ENCODE measurements at places on chromosomes 7 and 10.
A peak's percentile ranks its signal among the peaks of the same experiment; 100 is the strongest.

- no peak for DNase-seq
Observed at GRCh38 chr10:43250615-43251418, 16.0 kb downstream of the RASGEF1A start.

GRCh38 chr7:148609045-148609725 is 18.6 kb downstream of the C7orf33 start:
- no peak for DNase-seq

GRCh38 chr7:130529417-130529816 is 37.5 kb downstream of the MEST start:
- DNase-seq, result no peak

GRCh38 chr7:106047184-106047583 is 64.9 kb downstream of the SYPL1 start:
- DNase-seq, result no peak

- no peak for DNase-seq
Observed at GRCh38 chr7:50791363-50791937, 8.8 kb upstream of the GRB10 start.

- DNase-seq, result no peak
Observed at GRCh38 chr10:49526619-49527018, 12.3 kb downstream of the ERCC6 start.

DNA sequence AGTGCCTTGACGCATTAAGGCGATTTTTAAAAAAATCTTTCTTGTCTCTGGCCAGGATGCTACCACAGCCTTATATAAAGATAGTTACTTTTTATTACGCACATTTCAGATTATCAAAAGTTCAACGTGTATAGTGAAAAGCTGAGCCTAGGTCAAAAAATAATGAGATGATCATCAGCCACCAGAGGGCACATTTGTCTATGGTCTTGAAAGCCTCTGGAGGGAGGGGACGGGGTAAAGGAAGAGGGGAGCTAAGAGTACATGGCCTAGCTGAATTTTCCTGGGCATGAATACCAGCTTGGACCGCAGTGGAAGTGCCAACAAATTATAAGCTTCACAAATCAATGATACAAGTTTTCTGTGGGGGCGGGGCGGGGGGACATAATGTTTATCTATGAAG is 285.9 kb upstream of the SMIM30 start:
- DNase-seq, result no peak

GRCh38 chr7:39621261-39621660 is 2.1 kb upstream of the RALA start:
- DNase-seq, result no peak

- no peak for DNase-seq
Observed at GRCh38 chr7:117269417-117269816, 53.4 kb downstream of the WNT2 start.

- DNase-seq, result no peak
Observed at GRCh38 chr10:99304862-99305229, 24.3 kb upstream of the CNNM1 start.

GRCh38 chr10:11775412-11775811 is 33.2 kb downstream of the ECHDC3 start:
- DNase-seq, result no peak

DNA sequence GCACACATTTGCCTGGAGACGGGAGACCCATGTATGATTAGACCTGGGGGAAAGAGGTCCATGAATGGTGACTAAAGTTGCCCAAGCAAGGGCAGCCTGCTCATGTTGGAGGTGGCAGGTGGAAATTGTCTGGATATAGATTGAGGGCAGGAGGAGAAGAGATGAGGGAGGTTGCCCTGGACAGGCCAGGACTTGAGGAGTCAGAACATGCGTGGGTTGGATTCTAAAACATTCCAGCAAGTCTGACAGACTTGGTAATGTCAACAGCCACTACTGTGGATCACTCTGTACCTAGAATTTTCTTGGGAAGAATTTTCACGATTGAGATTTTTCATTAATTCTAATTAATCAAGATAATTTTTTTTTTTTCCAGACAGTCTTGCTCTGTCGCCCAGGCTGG is 19.1 kb upstream of the SVOPL start:
- DNase-seq, result no peak

GRCh38 chr10:84212014-84212413 is 13.3 kb downstream of the LRIT2 start:
- DNase-seq, result no peak

GRCh38 chr7:129385116-129385515 is 49.1 kb upstream of the STRIP2 start:
- DNase-seq, result no peak

DNA sequence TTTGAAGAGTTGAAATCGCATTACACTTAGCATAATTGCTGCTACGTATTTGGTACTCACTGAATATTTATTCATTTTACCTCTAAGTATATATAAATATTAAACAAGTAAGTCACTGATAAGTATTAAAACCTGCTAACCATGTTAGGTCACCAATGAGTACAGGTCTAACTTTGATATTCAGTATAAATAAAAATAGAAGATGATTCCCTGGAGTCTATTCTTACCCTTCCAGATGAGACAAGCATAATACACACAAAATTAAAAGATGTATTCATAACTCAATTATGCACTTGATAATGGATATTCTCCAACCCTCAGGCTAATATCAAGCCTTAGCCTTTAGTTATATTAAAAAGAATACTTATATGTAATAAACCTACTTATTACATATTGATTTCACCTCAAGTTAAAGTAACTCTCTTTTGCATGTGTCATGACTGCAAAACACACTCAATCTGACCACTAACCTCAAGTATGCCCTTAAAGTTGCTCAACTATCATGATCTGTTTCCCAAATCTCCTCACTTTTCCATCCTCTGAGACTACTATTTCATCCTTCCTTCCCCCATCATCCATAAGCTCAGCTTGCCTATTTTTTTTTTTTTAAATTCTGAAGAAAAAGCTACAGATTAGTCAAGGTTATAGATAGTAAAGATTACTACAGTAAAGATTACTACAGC is 46.8 kb downstream of the IPMK start:
- no peak for DNase-seq

DNA sequence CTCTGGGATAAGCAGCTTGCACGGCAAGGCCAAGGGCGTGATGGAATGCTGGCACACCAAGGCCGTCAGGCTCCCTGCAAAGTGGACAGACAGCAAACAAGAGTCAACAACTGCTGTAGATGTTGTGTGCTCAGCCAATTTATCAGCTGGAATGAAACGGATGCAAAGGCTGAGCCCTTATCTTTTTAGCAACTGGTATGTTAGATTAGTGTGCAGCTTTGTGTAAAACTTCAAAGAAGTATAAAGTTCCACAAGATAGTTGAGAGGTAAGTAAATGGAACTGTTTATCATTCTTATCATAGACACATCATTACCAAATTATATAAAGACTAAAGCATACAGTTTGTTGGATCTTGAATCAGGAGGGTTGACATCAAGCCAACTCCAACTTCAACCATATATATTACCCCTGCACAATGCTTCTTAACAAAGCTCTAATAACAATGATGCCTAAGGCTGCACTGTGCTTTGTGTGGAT is 289.0 kb downstream of the TNS3 start:
- no peak for DNase-seq

DNA sequence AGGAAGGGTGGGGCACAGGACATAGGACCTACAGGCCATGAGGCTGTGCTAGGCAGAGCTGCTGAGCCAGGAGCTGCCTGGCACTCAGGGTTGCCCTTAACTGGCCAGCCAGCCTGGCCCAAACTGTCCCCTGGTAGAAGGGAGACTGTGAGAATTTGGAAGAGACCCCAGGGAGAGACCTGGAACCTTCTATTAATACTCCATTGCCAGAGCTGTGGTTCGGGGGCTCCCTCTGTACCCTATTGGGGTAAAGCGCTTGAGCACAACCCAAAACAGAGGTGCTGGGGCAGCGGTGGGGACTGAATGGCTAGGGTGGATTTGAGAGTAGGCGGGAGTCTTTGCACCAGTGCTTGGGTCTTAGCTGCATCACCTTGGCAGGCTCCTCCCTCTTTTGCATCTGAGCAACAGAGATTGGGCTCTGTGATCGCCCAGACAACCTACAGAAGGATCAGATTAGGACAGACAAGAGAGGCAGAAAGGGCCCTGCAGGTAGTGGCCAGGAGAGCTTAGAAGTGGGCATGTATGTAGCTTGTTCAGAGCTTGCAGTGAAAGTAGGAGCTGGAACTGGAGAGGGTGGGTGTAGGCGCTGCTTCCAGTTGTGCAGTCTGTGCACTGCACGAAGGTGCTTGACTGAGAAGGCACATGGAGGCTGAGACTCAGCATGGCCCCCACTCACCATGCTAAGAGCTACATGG is 53.3 kb downstream of the ADCYAP1R1 start:
- DNase-seq, result no peak

DNA sequence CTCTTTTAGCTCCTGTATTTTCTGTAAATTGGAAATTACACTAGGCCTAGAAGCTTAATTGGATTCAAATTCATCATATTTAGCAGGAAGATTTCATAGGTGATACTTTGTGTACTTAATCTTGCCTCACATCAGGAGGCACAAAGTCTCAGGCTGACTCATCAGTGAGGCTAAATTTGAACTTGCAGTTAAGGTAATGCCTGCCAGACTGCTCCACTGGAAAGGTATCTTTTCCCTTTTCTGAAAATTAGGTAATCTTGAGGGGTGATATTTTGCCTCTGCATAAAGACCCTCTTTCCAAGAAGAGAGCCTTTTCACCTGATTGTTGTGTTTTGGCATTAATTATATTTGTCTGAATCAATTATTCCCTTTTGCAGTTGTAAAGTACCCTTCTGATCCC is 14.6 kb downstream of the PPIA start:
- DNase-seq, result no peak

- no peak for DNase-seq
Observed at GRCh38 chr10:107480781-107481180, 316.3 kb upstream of the SORCS1 start.

- no peak for DNase-seq
Observed at GRCh38 chr10:21364196-21365114, 161.0 kb downstream of the SKIDA1 start.

GRCh38 chr7:90931986-90932916 is 332.0 kb upstream of the FZD1 start:
- no peak for DNase-seq

- no peak for DNase-seq
Observed at GRCh38 chr7:47795631-47796030, 152.6 kb downstream of the PKD1L1 start.

- DNase-seq, result no peak
Observed at GRCh38 chr10:98582363-98582762, 135.6 kb upstream of the HPS1 start.

DNA sequence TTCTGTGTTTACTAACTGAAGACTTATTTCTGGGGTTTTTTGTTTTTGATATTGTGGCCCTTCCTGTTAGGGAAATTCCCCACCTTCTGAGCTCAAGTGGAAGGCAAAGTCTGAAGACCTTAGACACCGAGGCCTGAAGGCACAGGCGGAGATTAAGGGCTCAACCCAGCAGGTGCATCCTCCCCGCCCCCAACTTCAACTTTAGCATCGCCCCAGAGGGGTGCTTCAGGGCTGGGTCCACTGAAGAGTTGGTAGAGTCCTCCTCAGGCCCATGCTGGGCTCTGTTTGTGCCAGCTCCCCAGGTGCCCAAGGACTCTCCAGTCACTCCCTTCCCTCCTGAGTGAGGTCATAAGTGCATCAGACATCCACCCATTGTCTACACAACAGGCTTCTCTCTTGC is 9.4 kb upstream of the PPIA start:
- peak; percentile 50 for DNase-seq

- DNase-seq, result no peak
Observed at GRCh38 chr10:4691301-4691700, 134.7 kb upstream of the AKR1E2 start.

DNA sequence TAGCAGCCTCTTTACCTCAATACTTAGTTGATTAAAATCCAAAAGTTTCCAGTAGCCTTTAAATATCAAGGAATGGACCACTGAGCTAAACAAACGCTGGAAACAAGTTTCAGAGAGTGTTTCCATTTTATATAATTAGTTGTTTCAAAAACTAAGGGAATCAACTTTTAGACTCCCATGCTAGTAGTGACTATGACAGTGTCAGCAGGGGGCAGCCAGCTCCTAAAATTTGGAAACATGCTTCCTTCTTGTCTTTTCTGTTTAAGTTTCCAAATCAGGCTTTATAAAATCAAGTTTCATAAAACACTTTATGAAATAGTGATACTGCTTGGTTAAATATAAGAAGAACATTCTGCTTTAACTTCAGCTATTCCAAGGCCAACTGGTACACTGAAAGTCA is 138.2 kb upstream of the TMEM229A start:
- no peak for DNase-seq

- no peak for DNase-seq
Observed at GRCh38 chr7:71752171-71752935, 620.4 kb downstream of the GALNT17 start.

Measured in memory B cell (primary cell).